ENCODE measurements at places on chromosomes 2 and 18.

DNA sequence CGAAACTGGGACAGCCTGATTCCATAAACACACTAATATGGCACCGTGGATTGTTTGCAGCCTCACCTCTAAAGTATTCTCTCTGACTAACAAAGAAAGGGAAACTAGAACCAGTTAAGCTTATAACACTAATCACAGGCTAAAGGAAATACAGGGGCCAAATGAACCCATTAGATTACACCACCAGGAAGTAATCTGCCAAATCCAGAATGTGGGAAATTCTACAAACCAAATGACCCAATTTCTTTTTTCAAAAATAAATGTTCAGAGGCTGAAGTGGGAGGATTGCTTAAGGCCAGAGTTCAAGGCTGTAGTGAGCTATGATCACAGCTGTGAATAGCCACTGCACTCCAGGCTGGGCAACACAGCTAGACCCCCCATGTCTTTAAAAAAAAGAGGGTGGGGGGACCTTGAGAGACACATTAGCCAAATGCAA, 1.5 kb upstream of the MPPE1 start:
- no peak for DNase-seq

DNA sequence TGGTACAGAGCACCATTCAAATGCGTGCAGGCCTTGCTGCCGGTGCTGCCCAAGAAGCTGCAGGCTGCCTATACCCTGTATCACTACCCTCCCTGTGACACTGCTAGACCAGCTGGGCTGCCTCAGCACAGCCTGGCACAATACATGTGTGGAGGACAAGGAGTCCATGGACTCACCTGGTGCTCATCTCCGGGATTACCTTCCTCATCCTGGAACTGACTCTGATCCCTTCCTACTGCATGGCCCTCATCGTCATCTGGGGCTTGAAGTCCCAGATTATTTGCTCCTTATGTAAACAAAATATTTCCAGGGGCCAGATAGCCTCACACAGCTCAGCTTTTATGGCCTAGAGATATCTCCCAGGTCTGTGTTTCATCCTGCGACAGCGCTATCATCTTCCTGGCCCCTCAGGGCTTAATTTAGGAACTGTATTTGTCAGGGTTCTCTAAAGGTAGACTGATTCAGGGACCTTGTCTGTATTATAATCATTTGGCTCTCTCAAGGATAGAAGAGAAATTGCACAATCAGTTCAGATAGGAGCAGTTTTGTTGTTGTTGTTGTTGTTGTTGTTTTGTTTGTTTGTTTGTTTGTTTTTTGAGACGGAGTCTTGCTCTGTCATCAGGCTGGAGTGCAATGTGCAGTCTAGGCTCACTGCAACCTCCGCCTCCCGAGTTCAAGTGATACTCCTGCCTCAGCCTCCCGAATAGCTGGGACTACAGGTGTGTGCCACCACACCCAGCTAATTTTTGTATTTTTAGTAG, 42.9 kb downstream of the WDR75 start:
- DNase-seq = no peak

DNA sequence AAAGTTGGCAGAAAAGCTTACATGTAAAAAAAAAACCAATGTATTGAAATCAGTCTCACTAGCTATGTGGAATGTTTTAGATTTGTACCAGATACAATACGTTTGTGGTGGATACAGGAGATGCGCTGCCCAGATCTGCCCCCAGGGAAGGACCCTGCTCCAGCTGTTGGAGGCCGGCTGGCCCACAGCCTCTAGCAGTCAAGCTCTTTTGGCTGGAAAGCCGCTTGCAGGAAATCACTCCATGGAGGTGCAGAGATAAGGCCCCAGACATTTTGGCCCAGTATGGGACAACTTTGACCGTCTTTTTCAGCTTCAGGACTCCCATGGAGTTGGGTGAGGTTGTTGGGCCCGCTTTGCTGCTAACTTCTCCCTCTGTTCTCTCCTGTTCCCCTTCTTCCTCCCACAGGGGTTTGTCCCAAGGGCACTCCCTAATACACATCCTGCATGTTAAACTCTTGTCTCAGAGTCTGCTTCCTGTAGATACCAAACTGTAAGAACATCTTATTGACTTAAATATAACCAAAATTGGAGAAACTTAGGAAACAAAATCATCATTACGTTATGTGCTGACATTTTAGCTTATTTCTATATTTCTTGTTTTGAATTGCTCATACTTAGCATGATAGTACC, 1.7 kb upstream of the QPCT start:
- no peak for DNase-seq

- DNase-seq = no peak
Observed at GRCh38 chr2:237727363-237727762, 71.2 kb upstream of the RBM44 start.

GRCh38 chr2:205744074-205744591, 61.8 kb downstream of the NRP2 start:
- DNase-seq = no peak

All from Jurkat, Clone E6-1 (cell line).